ENCODE measurements at places on chromosomes 7 and 10. TPM values are rescaled to one million over a fixed set of nuclear protein-coding genes. Genes with fewer than 3 reads are reported as not detected.
A peak's percentile ranks its signal among the peaks of the same experiment; 100 is the strongest.

CTAGE6 gene
- 2.8 TPM for total RNA-seq

ITPRIP gene
- 63.0 TPM for total RNA-seq

STEAP4 gene
- total RNA-seq = not detected

DNA sequence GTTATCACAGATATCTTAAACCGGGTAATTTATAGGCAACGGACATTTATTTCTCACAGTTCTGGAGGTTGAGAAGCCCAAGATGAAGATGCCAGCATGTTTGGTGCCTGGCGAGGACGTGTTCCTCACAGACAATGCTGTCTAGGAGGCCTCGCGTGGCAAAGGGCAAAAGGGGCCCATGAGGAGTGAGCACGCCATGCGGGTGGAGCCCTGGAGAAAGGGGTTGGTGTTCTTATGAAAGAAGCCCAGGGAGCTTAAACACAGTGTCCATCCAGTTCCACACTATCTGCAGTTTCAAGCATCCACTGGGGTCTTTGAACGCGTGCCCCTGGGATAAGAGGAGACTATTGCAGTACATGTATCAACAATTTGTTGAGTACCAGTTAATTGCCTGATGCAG, 51.4 kb downstream of the CXCL12 start:
- peaks cover 18% of the 10 kb centered on the region for H3K27me3 ChIP-seq
- no peak overlapping the region for H3K4me3 ChIP-seq
- no peaks in the 10 kb centered on the region for H3K36me3 ChIP-seq
- no peak overlapping the region for H3K27ac ChIP-seq
- no peaks in the 10 kb centered on the region for H3K4me1 ChIP-seq

- DNase-seq = no peak
- H3K27me3 ChIP-seq = no peaks in the 10 kb centered on the region
- no peak overlapping the region for H3K4me3 ChIP-seq
- H3K4me1 ChIP-seq = peaks cover 12% of the 10 kb centered on the region
- H3K36me3 ChIP-seq = no peaks in the 10 kb centered on the region
These were observed 73.8 kb downstream of the LANCL2 start for GRCh38 chr7:55438757-55439525.

DNA sequence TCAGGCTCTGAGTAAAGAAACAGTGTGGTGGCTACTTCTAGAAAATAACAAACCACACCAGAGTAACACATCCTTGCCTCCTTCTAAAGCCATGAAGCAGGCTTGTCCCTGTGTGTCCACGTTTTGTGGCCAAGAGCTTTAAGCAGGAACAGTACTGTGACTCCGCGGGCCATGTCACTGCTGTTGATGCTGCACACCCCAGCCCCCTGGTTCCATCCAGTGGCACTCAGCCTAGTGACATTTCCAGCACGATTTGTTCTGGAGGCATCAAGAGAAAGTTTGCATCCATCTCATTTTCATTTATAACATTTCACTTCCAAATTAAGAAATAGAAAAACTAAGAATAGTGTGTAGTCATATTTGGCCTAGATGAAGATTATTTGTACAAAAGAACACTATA, 211.3 kb downstream of the PAXIP1 start:
- H3K27ac ChIP-seq = no peak overlapping the region
- H3K4me1 ChIP-seq = no peaks in the 10 kb centered on the region
- peaks cover 7% of the 10 kb centered on the region for H3K36me3 ChIP-seq
- DNase-seq = no peak

- H3K4me3 ChIP-seq = no peak overlapping the region
- no peaks in the 10 kb centered on the region for H3K4me1 ChIP-seq
- H3K36me3 ChIP-seq = no peaks in the 10 kb centered on the region
- peaks cover 19% of the 10 kb centered on the region for H3K27me3 ChIP-seq
These were observed 53.1 kb upstream of the COL13A1 start for GRCh38 chr10:69748621-69749020.

DNA sequence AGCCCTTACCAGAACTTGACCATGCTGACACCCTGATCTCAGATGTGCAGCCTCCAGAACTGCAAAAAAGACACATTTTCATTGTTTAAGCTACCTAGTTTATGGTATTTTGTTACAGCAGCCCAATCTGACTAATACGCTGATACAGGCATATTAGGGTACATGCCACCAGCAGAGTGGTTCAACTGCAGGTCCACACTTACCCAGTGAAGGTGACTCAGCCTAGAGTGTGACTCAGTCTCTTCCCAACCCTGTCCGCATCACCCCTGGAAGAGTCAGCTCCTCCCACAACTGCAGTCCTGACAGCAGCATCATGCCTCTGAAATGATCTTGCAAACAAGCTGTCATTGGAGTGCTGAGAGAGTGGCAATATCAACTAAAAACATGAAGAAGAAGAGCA, 30.8 kb upstream of the GOT1 start:
- no peaks in the 10 kb centered on the region for H3K36me3 ChIP-seq
- no peaks in the 10 kb centered on the region for H3K4me1 ChIP-seq
- H3K27ac ChIP-seq = no peak overlapping the region

DNA sequence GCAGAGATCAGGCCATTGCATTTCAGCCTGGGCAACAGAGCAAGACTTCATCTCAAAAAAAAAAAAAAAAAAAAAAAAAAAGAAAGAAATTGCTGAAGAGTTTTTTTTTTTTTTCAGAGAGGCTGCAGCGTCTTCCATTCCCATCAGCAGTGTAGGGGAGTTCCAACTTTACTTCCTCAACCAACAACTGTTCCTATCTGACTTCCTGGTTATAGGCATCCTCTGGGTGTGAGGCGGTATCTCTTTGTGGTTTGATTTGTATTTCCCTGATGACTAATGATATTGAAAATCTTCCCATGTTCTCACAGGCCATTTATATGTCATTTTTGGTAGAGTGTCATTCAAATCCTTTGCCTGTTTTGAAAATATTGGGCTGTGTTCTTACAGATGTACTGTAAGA, 40.2 kb downstream of the PRTFDC1 start:
- peaks cover 17% of the 10 kb centered on the region for H3K4me1 ChIP-seq
- no peaks in the 10 kb centered on the region for H3K36me3 ChIP-seq
- H3K4me3 ChIP-seq = no peak overlapping the region
- no peak for DNase-seq
- no peak overlapping the region for H3K27ac ChIP-seq
- no peaks in the 10 kb centered on the region for H3K27me3 ChIP-seq

DNA sequence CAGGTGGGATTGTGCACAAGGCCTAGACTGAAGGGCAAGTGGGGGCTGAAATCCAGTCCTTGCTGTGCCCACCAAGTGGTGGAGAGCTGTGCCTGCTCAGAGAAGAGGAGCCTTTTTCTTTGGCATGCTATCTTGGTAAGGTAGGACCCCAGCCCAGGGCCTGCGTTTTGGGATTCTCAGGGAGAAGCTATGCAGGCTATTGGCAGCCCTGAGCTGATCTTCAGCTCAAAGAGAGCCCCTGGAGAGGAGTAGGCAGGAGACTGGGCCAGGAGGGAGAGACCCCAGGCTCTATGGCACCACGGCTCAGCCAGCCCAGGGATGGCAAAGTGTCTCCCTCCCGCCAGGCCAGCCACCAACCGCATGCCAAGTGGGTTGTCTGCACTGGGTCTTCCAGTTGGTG, 119.2 kb upstream of the PCBD1 start:
- DNase-seq = no peak
- no peaks in the 10 kb centered on the region for H3K4me1 ChIP-seq
- H3K4me3 ChIP-seq = no peak overlapping the region
- no peaks in the 10 kb centered on the region for H3K36me3 ChIP-seq
- peaks cover 11% of the 10 kb centered on the region for H3K27me3 ChIP-seq

GRCh38 chr10:113422371-113422770, 130.5 kb upstream of the HABP2 start:
- no peaks in the 10 kb centered on the region for H3K4me1 ChIP-seq
- H3K4me3 ChIP-seq = no peak overlapping the region
- peaks cover 47% of the 10 kb centered on the region for H3K27me3 ChIP-seq
- H3K36me3 ChIP-seq = no peaks in the 10 kb centered on the region
- no peak for DNase-seq

DNA sequence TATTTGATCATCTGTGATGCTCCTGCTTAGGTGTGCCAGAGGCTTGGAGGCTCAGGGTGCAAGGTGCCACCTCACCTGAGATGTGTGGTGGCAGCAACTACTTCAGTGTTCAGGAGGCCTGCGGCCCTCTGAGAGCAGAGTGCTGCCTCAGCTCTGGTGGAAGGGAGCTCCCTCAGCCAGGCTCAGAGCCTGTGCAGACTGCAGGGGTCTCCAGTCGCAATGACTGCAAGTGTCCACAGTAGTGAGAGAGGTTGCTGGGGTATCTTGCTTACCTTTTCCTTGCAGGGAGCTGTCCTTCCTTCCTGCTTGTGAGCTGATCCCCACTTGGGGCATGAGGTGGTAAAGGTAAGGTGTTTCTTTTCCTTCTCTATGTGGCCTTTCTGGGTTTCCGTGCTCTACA, 131.0 kb upstream of the GAD2 start:
- no peak for DNase-seq
- H3K4me1 ChIP-seq = no peaks in the 10 kb centered on the region
- H3K27me3 ChIP-seq = peaks cover 34% of the 10 kb centered on the region
- no peak overlapping the region for H3K4me3 ChIP-seq
- no peak overlapping the region for H3K27ac ChIP-seq

- H3K27ac ChIP-seq = no peak overlapping the region
- H3K4me3 ChIP-seq = no peak overlapping the region
- no peaks in the 10 kb centered on the region for H3K4me1 ChIP-seq
- no peaks in the 10 kb centered on the region for H3K36me3 ChIP-seq
- peaks cover 22% of the 10 kb centered on the region for H3K27me3 ChIP-seq
- no peak for DNase-seq
These were observed 11.4 kb upstream of the PAX4 start for GRCh38 chr7:127629268-127629854.

DNA sequence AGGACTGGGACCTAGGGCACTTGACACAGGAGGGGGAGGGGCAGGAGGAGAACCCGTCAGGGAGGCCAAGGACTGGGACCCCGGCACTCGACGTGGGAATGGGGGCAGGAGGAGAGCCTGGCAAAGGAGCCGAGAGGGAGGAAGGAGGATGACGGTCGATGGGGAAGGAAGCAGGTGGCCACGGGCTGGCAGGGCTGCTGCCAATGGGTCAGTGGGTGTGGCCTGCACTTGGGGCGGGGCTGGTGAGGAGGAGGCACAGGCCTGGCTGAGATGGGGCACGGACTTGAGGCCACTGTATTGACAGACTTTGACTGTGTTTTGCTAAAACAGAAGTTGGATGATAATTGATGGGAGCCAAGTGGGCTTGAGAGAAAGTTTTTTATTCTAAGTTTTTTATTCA, 68.9 kb downstream of the RBM33 start:
- no peak for DNase-seq
- no peaks in the 10 kb centered on the region for H3K27me3 ChIP-seq
- H3K36me3 ChIP-seq = no peaks in the 10 kb centered on the region
- peak overlapping the region; percentile 19 for H3K27ac ChIP-seq

DNA sequence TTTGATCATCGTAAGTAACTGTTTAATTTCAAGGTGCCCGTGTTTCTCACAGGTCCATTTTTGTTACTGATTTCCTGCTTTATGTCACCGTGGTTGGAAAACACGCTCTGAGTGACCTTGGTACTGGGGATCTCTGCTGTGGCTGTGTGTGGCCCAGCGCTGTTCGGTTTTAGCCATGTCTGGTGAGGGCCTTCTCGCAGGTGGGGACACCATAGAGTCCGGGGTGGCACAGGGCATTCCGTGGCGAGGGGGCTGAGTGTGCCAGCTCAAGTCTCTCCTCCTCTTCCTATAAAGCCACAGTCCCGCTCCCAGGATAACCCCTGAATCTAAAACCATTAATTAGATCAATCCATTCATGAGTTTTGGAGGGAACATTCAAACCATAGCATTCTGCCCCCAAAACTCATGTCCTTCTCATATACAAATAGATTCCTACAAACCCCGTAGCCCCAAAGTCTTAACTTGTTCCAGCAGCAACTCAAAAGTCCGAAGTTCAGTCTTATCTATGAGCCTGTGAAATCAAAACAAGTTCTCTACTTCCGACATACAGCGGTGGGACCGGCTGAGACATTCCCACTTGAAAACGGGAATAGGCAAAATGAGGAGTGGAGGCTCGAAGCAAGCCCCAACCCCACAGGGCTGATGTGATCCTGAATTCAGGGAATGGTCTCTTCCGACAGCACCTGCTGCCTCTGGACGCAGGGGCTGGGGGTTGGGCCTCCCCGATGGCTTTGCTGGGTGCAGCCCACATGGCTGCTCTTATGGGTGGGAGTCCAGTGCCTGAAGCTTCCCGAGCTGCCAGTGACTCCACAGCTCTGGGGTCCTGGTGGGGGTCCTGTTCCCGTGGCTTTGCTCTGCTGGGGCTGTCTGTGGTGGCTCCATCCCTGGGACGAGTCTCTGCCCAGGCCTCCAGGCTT, 55.0 kb upstream of the NKX6-2 start:
- H3K4me3 ChIP-seq = no peak overlapping the region
- H3K27me3 ChIP-seq = peaks cover 8% of the 10 kb centered on the region
- DNase-seq = peak; percentile 51
- H3K27ac ChIP-seq = no peak overlapping the region
- peaks cover 9% of the 10 kb centered on the region for H3K36me3 ChIP-seq

DNA sequence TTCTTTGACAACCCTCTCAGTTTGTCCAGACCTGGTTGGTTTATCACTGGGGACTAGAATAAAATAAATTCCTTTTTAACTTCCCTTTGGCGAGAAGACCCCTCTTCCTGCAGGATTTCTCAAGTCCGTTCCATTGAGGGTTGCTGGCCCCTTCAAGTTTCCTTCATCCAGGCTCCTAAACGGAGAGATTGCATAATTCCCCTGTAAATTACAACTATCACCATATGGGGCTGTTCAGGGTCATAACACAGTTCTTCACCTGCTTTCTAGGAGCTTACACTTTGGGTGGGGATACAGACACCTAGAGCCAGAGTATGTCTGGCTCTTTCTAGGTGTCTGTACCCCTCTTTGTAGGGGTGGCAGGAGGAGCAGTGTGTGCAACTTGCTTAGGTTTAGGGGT, 3.3 kb upstream of the COPS6 start:
- no peak overlapping the region for H3K27ac ChIP-seq
- H3K4me3 ChIP-seq = no peak overlapping the region
- H3K36me3 ChIP-seq = no peaks in the 10 kb centered on the region
- peaks cover 30% of the 10 kb centered on the region for H3K4me1 ChIP-seq
- no peak for DNase-seq

Data from natural killer cell treated with Interleukin-12 subunit alpha and Interleukin-12 subunit beta and Interleukin-15 and Interleukin-18, amount 100 ng/mL, for 72 hours (primary cell).